ENCODE measurements at places on chromosomes 13 and 19.

GRCh38 chr13:101572456-101572855, 120.0 kb downstream of the ITGBL1 start:
- DNase-seq, result no peak

- DNase-seq, result no peak
Measured at GRCh38 chr13:113364901-113365582, 1.1 kb upstream of the GRTP1 start.

- no peak for DNase-seq
Measured at GRCh38 chr13:109698779-109699178, 87.6 kb downstream of the IRS2 start.

DNA sequence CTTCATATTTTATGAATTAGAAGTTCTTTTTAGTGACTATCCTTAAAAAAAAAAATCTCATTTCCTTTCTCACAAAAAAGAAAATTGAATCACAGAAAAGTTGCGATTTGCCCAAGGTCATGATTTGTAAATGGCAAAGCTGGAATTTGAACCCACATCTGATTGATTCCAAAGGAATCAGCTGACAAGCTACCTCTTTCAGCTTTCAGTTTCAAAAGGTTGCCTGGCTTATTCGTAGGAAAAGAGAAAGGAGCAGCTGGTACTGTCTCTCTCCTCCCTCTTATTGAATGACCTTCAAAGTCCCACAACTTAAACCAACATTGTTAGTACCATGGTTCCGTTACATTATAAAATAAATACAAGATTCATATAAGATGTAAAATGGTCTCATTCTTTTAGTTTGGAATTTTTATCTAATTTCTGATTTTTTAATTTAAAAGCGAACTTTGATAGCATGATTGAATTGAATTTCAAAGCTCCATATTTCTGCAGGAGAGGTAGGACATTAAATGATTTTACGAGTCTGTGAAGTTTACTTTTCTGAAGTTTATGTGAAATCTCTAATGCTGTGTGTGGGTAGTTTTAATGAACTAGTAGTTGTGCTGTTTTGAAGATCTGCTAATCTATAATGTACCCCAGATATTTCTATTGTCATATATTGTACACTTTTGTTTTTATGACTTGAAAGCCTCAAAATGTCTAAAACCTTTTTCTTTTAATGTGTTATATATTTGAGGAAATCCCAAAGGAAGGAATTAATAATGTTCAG, 18.5 kb upstream of the KCTD4 start:
- DNase-seq, result no peak

GRCh38 chr13:96053003-96053703, at the start of gene UGGT2:
UGGT2 (minus strand) TSS chr13:96053401; CDS start chr13:96053312, 89 bp downstream.
- DNase-seq, result no peak

GRCh38 chr19:35904311-35905068, 2.2 kb downstream of the HCST start:
- no peak for DNase-seq

DNA sequence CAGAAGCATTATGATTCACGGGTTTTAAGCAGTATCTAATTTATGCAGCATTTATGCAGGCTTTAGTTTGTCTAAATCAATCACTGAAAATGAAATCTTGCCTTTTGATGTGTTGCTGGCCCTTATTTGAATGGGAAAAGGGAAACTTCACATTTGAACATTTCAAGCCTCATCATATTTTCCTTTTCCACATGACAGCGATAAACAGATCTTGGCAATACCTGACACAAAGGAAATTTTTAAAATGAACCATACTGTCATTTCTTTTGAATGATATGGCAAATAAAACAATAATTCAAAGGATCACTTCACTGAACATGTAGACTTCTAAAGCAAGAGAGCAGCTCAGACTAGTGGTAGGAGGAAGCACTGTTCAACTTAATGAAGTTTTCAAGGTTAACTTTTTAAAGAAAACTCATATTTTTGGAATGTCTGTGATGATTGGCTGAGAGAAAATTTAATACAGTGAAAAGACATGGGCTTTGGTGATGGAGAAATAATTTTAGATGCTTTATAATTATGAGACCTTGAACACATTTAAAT, 198.1 kb downstream of the OXGR1 start:
- DNase-seq, result no peak

DNA sequence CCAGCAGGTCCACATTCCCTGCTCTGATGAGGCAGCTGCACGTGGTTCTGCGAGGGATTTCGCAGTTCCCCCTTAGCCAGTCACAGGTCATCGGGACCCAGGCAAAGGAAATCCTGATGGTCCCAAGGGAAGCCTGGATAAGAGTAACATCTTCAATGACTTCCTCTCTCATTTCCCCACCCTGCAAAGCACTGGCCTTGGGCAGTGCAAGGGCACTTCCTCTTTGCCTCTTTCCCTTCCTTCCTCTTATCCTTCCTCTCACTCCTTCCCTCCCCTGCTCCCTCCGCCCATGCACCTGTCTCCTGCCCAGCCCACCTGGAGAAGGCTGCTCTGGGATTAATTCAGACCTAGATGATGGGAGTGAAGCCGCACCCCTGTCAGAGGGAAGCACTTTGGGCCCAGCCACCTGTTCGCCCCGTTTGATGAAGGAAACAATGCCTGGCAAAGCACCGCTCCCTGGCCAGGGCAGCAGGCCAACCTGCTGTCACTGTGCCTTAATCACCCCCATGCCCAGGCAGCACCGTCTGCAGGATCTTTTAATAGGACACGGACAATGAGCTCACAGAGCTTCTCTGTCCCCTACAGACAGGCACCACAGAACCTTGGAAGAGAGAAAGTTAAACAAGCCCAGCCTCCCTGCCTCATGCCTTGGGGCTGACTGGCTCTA, 113.5 kb upstream of the PABPC3 start:
- no peak for DNase-seq

Measured in stimulated activated CD4-positive, alpha-beta T cell treated with anti-CD3 and anti-CD28 coated beads, Interleukin-15, amount 100 ng/mL, for 48 hours (primary cell).